ENCODE measurements at places on chromosomes 11 and 22.

GRCh38 chr22:19707347-19708290, 6.7 kb upstream of the SEPTIN5 start:
- no peak for DNase-seq

DNA sequence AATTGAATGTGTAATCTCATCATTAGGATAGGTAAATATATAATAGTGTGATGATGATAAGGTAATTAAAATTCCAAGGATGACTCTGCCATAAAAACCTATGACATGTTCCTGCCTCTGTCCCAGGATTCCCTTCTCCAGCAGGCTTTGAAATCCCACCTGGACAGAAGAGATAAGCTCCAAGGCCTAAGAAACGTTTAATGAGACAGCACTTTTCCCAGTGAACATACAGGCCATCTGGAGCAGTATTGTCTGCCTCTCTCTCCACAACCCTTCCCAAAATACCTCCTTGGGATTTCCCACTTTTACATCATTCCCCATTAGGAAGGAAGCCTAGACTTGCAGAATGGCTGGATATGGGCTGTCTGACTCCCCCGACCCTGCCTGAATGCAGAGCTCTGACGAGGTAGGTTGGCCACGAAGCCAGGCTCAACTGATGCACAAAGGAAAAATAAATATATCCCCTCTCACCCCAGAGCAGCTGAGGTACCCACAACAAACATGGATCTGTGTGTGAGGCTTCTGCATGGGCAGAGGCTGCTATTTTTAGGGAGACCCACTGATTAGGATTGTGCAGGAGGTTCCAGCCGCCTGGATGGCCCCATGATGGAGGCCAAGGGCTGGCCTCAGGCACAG, 71.0 kb downstream of the TMPRSS5 start:
- DNase-seq: no peak

- DNase-seq: no peak
Measured at GRCh38 chr11:127275774-127276173, 275.2 kb upstream of the KIRREL3 start.

DNA sequence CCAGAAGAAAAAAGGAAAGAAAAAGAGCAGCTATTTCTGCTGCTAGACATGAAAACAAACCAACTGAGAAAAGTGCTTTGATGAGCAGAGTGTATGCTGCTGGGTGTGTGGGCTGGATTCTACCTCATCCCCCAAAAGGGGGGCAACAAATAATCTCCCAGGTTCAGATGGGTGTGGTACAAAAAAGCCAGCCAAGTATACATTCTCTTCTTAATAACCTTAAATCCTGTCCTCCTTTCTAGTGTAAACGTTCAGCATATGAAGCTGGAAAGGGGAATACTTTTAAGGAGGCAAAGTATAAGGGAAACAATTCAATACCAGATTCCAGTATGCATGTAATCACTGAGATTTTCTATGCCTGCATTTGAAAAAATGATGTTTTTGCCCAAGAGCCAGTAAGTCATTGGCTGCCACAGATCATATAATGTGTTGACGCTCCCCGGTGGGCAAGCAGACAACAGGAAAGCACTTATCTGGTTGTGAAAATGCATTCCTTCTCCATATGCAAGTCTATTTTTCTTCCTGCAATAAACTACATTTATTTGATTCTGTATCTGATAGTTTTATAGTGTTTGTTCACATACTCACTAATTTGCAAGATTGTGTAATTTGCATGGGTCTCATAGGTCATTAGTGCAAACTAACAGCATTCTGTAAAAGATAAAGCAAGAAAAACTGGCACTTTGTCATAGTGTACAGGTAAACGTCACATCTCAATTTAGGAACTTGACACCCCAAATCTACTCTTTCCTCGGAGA, 201.1 kb downstream of the CADM1 start:
- no peak for DNase-seq

DNA sequence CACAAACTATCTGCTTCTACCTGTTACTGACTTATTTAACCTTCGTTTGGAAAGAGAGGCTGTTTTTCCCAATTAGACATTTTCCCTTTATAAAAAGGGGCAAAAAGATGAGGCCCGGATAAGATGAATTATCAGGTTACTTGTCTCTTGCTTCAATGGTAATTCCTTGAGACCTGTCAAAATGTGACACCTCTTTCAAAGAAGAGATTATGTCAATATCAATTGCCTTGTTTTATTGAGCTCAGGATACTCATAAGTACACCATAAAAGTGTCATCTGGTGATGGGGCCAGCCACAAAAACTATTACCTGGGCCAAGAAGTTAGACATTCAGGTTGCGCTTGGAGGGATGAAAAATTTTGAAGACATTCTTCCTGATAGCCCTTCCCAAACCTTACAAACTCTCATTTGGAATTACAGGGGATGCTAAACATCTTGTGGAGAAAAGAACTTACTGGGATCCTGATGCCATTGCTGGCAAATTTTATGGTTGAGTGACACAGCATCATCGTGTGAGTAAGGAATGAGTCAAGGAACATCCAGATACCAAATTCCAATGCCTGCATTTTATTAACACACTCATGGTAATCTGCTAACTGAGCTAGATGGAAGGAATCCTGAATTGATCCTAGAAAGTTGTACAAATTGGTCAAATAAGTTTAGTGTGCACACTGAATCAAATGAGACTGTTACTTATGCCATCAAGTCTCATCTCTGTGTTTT, 1071.2 kb downstream of the LRRC4C start:
- DNase-seq: no peak

DNA sequence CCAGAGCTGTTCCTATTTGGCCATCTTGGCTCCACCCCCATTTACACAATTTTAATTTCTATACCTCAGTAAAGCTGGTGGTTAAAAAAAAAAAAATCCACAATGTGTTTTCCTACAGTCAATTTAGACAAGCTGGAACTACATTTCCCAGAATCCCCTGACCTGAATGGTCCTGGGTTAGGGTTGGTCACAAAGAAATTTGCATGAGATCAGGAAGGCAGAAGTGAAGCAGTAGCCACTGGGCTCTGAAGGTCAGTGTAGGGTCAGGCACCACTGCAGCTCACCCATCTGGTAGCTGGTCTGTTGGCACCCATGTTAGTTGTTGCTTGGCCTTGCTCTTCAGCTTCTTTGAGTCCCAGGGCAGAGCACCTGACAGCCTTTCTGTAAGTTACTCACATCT, 210.7 kb upstream of the API5 start:
- no peak for DNase-seq

DNA sequence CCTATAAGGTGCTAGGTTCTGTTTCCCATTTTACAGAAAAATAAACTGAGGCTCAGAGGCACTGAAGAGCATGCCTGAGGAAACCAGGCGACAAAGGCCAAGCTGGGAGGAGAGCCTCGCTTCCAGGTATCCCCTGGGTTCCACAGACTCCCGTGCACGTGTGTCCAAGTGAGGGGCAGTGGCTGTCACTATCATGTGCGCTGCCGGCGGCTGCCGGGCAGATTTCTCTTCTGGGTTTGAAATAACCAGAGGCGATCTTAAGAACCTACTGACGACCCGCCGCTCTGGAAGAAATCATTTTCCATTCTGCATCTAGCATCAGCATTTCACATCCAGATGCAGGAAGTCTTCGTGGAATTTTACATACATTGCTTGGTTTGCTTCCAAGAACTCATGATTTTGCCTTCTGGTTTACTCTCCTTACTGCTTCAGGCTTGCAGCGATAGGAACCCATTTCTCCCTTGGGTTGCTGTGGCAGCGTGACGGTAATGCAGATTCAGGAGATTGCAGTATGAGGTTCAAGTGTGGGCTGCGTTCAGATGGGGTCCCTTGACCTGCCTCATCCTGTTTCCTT, 28.6 kb downstream of the ARHGAP8 start:
- DNase-seq: no peak

DNA sequence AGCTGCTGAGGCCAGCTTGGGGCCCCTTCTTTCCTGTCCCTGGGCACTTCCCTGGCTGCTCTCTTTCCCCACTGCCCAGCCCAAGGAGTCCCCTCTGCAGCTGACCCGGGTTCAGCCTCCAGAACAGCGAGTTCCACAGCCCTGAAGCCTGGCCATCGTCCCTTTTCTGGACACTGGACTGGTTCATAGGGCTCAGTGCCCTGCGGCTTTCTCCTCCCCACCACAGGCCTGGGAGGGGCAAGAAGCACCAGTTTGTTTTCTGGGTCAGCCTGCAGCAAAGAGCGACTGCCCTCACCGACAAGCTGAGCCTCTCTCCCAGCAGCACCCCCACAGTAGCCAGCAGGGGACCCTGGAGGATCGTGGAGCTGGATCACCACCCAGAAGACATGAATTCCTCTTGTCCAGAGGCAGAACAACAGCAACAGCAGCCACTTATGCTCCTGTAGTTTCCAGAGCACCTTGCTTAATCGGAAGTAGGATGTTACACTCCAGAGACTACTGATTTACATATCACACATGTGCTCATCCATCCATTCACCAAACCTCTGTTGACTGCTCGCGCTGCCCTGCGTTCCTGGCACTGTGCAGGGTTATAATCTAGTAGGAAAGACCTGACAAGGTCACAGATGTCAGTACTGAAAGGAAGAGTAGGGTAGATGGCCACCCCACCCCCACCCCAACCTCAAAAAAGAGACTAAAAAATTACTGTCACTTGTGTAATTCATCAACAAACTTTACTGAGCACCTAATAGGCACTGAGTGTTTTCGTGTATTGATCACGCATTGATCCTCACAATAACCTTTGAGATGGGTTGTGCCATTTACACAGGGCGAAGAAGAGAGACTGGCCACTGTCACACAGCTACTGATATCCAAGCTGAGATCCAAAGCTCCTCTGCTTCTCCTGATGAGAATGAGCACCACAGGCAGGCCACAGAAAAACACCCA, 13.0 kb upstream of the CXCR5 start:
- DNase-seq: no peak

DNA sequence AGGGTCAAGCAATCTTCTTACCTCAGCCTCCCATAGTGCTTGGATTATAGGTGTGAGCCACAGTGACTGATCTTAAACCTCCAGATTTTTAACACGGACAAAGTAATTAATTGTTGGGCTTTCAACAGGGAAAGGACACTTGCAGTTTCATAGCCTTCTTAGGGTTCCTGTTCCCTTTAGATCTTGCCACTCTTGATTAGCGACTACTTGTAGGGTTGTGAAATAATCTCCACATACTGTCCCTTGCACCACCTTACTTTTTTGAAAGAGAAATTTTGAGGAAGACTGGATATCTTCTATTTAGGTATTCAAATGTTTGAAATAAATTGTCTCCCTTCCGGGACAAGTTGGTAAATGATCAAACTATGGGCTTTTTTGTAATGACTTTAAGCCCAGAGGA, 7.6 kb downstream of the MS4A4E start:
- no peak for DNase-seq

- peak; percentile 15 for DNase-seq
Measured at GRCh38 chr11:73141309-73142127, 600 bp downstream of the FCHSD2 start.

- no peak for DNase-seq
Measured at GRCh38 chr11:83717537-83717936, 431.4 kb upstream of the CCDC90B start.

- no peak for DNase-seq
Measured at GRCh38 chr11:69000831-69001242, 12.2 kb downstream of the MRGPRF start.

DNA sequence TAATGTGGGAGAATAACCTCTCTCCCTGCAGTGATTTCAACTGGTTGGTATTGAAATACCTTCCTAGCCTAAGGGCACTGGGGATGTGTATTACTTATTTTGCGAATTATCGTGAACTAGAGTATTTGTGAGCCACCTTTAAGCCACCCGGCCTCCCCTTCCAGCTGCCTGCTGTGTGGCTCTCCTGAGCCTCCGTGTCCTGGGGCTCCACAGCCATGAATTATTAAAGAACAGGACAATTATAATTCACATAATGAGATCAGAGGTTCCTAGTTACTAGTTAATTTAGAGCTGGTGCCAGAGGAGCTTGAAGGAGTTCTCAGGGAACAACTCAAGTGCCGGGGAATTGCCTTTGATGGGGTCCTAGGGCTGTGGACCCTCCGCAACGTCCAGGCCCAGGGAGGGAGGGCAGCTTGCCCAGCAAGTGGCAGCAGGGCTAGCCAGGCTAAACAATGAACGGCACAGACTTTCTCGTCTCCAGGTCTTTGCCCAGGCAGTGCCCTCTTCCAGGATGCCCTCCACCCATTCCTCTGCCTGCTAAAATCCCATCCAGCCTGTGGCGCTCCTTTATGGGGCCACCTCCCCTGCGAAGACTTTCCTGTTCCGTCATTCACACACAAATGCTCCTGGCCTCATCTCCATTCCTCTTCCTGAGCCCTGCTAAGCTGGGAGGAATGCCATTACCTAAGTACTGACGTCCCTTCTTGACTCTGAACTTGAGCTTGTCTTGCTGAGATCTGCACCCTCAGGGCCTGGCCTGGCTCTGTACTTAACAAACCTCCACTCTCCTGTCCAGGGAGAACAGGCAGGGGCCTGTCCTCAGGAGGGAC, 91.5 kb downstream of the RTL6 start:
- DNase-seq: no peak

DNA sequence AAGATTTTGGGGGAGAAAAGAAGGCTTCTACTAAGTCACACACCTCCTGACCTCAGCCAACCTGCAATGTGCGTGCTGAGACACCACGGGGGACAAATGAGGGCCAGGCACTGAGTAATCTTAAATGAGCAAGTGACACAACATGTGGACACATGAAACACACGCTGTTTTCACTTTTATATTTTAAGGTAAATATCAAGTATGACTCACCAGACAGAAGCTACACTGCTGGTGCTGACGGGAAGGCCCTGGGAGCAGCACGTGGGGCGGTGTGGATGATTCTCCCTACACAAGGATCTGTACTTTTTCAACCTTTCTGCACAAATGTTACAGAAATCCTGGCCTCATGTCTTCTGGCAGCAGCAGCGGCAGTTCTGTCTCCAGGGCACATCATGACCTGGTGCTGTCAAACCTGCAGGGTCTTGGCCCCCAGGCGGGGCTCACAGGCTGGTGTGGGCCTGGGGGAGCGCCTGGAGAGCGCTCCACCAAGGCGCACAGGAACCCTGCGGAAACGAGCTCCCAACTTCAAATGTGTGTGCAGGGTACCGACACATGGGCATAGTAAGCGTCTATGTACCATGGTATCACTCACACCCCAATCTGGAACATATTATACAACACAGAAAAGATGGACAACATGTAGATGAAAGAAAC, 61.7 kb downstream of the DGCR2 start:
- no peak for DNase-seq

- DNase-seq: no peak
Measured at GRCh38 chr11:93654226-93654625, 7.3 kb upstream of the CEP295 start.

GRCh38 chr11:119726150-119726553, 2.8 kb downstream of the NECTIN1 start:
- no peak for DNase-seq

DNA sequence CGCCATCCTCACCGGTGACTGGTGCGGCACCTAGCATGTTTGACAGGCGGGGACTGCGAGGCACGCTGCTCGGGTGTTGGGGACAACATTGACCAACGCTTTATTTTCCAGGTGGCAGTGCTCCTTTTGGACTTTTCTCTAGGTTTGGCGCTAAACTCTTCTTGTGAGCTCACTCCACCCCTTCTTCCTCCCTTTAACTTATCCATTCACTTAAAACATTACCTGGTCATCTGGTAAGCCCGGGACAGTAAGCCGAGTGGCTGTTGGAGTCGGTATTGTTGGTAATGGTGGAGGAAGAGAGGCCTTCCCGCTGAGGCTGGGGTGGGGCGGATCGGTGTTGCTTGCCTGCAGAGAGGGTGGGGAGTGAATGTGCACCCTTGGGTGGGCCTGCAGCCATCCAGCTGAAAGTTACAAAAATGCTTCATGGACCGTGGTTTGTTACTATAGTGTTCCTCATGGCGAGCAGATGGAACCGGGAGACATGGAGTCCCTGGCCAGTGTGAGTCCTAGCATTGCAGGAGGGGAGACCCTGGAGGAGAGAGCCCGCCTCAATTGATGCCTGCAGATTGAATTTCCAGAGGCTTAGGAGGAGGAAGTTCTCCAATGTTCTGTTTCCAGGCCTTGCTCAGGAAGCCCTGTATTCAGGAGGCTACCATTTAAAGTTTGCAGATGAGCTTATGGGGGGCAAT, 1.1 kb downstream of the NEAT1 start:
- no peak for DNase-seq

Measured in activated T-helper 1 cell treated with Interleukin-2 at 50 U/mL for 16 hours (primary cell).